ENCODE measurements at places on chromosomes 4 and X.

- no peak for DNase-seq
Observed at GRCh38 chr4:14771094-14771493, 231.2 kb upstream of the CPEB2 start.

GRCh38 chrX:13598877-13599276, 29.5 kb downstream of the EGFL6 start:
- DNase-seq, result no peak

- no peak for DNase-seq
Observed at GRCh38 chr4:167955006-167955405, 137.3 kb upstream of the ANXA10 start.

- no peak for DNase-seq
Observed at GRCh38 chr4:184802697-184803015, 23.1 kb downstream of the ACSL1 start.

GRCh38 chr4:110414561-110414920, 61.4 kb upstream of the ENPEP start:
- DNase-seq, result no peak

GRCh38 chr4:183788308-183788905, 116.7 kb upstream of the STOX2 start:
- DNase-seq, result no peak

DNA sequence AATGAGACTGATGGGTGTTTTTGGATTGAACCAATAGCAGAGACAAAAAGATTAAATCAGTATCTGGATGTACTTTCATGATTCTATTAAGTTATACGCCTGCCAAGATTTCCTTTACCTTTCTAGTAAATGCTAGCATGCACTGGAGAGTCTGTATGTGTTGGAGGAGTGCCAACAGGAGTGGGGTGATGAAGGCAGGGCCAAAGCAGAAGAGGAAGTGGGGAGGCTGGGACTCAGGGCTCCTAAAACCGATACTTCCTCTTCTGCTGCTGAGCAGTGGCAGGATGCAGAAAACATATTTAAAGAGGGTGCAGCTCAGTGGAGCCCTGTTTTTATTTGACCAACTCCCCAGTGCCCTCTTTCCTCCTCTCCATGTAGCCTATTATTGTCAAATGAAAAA, 5.6 kb downstream of the CYSLTR1 start:
- DNase-seq, result no peak

DNA sequence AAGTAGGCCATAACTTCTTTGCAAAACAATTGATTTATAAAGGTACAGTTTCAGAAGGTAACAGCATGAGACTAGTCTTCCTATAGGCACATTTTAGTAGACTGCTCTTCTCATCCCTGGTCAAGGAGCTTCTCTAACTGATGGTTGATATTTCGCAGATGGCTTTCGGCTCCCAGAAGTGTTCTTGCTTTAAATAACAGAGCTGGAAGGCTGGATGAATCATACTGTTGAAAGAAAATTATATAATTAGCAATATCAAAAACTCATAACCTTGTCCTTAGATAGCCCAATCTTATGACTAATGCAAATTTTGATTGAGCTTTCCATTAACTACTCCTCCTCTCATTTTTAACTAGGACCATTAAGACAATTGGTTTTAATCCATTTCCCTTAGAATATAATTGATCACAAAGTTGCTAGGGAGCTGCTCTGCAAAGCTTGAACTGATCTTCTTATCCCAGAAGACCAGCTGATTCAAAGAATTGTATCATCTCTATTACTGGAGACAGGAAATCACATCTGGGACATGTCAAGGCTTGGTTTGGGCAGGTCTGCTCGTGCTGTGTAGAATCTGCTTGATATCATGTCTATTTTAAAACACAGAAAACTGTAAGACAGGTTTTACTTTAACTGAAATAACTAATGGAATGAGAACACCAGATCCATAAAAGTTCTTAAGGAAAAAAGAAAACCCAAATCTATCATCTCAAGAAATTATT, 38.6 kb downstream of the CENPU start:
- no peak for DNase-seq

DNA sequence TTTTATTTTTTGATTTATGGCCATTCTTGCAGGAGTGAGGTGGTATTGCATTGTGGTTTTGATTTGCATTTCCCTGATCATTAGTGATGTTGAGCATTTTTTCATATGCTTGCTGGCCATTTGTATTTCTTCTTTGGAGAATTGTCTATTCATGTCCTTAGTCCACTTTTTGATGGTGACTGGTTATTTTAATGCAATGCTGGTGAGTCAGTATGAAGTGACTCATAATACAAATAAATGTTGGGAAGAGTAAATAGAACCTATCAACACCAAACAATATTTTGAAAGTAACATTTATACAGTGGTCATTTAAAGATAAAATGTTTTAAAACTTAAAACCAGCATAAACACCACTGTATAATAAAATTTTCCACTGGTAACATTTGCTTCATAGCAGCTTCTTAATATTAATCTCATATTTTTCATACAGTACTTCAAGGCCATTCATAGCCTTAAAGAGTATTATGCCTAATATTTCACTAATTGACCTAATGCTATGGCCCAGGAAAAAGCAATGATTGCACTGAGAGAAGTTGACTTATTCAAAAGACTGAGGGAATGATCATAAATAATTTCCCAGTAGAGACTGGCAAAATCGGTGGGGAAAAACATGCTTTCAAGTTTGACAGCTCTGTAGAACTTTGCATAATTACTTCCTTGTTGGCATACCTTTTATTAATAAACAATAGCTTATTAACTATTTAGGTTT, 33.9 kb downstream of the CASK start:
- DNase-seq, result no peak

DNA sequence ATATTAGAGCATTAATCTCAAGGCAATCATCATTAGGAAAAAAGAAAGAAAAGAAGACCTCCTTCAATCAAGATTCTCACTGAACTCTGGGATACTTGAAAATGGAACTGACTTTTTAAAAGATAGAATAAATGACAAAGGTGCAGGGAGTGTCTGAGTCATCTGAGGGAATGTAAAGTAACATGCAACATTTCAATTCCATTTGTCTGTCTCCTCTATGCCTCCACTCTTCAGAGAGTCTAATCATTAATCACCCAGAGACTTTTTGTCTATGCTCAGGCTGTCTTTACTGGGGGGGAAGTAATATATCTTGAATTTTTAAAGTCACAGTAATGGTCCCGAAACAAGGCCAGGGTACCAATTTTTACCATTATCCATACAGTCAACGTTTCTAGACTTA, 55.0 kb upstream of the PACRGL start:
- no peak for DNase-seq

DNA sequence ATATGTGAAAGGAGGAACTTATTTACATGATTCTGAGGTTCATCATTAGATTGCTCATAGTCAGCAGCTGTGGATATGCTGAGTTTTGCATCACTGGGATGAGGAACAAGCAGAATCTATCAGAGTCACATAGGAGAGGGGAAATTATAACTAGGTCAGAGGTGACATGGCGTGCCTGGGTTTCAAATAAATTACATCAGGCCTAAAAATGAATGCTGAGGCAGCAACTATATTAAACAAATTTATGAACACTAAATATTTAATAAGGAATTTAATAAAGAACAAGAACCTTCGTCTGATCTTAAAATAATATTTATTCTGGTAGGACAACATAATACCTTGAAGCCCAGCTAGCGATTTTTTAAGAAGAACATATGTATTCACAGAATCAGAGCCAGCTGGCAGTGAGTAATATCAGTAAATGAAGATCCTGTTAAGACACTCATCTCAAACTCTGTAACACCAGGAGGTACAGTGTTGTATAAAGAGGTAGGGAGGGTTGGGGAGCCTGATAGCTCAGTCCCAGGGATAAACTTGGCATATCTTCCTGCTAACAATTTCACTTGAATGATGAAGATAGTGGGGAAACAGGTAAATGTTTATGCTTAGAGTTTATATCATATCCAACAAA, 60.9 kb upstream of the HS3ST1 start:
- DNase-seq, result no peak

GRCh38 chrX:151287954-151288353, 109.1 kb upstream of the VMA21 start:
- DNase-seq, result no peak

DNA sequence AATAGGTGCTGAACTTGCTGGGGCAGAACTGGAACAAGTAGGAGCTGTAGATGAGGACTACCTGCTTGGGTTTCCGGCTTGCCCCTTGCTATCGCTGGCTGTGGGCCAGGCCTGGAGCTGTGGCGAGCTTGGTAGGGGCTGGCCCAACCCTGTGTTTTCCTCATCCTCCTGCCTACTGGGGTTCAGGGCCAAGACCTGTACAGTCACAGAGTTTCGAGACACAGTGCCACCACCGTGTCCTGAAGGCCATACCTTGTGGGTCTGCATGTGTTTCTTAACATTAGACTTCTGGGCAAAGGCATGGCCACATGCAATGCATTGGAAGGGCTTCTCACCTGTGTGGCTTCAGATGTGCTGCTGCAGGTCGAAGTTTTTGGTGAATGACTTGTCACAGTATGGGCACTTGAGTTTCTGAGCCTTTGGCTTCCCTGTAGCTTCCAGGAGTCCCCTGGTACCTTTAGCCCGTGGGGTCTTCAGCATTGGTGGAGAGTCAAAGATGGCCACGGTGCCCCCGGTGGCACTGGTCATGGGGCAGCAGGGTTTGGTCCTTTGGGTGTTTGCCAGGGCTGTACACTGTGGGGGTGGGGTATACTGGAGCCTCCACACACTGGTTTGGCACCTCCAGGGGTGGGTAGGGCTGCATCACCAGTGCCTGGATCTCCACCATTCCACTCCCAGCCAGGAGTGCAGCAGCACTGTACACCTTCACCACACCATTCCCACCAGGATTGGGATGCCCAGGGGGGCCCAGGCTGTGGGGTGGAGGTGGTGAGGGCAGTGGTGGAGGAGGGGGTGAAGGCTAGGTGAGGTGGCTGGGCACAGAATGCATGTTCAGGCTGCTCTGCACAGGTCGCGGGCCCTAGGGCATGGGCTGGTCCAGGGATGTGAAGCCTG, 52.1 kb downstream of the CFAP299 start:
- DNase-seq, result no peak
